ENCODE measurements at places on chromosomes 2 and 18. TPM values are rescaled to one million over a fixed set of nuclear protein-coding genes. Genes with fewer than 3 reads are reported as not detected.
A peak's percentile ranks its signal among the peaks of the same experiment; 100 is the strongest.

The ASTL gene
- not detected for total RNA-seq

The SLC9A4 gene
- not detected for total RNA-seq

- DNase-seq = no peak
Measured at GRCh38 chr18:61690418-61691138, 202.2 kb downstream of the RNF152 start.

DNA sequence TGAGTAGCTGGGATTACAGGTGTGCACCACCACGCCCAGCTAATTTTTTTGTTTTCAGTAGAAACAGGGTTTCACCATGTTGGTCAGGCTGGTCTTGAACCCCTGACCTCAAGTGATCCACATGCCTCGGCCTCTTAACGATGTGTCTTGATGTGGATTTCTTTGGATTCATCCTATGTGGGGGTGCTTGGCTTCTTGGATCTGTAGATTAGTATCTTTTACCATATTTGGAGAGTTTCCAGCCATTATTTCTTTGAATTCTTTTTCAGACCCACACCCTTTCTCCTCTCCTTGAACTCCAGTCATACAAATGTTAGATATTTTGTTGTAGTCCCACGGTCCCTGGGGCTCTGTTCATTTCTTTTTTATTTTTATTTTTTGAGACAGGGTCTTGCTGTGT is 6.8 kb upstream of the TOGARAM2 start:
- DNase-seq = no peak

- no peak for DNase-seq
Measured at GRCh38 chr2:118589721-118590120, 257.7 kb downstream of the EN1 start.

DNA sequence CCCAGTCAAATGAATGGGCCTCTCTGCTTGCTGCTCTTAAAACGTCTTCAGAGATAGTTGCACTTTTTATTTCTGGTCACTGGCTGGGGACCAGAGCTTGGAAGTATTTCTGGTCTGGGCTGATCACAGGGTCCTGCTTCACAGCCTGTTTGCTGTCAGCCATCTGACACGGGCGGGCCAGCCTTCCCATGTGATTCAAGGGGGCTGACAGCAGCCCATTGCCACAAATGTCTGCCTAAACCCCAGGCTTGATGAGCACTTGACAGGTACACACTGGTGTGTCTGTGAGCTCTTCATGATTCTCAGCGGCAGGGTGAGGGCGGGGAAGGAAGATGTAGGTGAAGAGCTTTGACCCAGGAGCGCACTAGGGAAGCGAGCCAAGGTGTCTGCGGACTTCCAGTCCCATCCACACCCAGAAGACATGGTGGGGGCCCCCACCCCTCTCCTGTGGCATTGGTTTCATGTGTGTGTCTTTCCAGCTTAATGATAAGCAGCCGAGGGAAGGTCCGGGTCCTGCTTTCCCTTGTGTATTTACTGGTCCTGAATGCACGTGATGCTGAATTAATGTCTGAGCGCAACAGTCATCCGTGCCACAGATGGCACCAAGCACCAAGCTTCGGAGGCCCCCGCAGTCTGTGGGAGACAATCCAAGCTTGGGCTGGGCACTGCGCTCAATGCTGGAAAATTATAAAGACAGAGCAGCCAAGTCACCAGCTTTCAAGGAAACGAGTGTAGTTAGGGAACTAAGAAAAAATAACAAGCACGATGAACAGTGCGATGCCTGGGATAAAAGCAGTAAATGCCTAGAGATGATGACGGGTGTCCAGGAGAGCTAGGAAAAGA is 73.3 kb downstream of the SH3BP4 start:
- peak; percentile 81 for DNase-seq

GRCh38 chr2:138475277-138475776 is 26.2 kb upstream of the SPOPL start:
- no peak for DNase-seq

DNA sequence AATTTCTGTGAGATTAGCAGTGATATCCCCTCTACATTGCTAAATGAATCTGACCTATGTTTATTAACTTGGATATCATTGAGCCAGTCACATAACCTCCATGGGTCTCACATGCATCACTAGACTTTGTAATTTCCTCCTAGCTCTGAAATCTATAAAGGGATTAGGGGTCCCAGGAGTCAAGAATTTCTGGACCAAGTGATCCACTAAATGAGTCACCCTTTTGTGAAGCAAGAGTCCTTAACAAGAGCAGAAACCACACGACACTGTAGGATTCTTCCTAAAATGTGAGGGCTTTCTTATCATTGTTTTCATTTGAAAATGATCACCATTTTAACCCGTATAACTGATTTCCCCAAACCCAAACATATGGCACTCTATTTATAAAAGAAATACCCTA is 90.3 kb downstream of the DHRS9 start:
- DNase-seq = no peak

- DNase-seq = no peak
Measured at GRCh38 chr18:77045677-77046076, 86.9 kb downstream of the MBP start.

Measured in cerebellum (tissue), 4 donors.